Activated CD4-positive, alpha-beta T cell treated with anti-CD3 and anti-CD28 coated beads, Interleukin-2, amount 50 U/mL, for 1 hour (primary cell): ENCODE measurements at places on chromosomes 1 and 21.

GRCh38 chr21:39441502-39442475 lies 3.8 kb downstream of the LCA5L start:
- peak; percentile 27 for DNase-seq

DNA sequence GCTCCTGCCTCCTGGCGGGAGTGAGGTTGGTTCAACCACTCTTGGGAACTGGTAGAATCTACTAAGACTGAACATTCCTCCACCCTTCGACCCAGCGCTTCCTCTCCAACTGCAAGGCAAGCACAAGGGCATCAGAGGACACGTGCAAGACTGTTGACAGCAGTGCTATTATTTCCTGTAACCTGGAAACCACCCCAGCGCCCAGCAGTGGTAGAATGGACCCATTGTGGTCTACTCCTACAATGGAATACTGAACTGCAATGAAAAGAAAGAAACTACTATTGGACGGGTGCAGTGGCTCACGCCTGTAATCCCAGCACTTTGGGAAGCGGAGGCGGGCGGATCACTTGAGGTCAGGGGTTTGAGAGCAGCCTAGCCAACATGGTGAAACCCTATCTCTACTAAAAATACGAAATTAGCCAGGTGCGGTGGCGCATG lies 33.0 kb upstream of the TARDBP start:
- no peak for DNase-seq

- no peak for DNase-seq
Measured at GRCh38 chr1:232149287-232150201, 480.4 kb downstream of the SIPA1L2 start.

GRCh38 chr1:159999204-159999603 lies 32.6 kb downstream of the PIGM start:
- DNase-seq, result no peak

- no peak for DNase-seq
Measured at GRCh38 chr1:234843946-234844345, 234.0 kb upstream of the IRF2BP2 start.
